ENCODE measurements at places on chromosomes 11 and 22.

- DNase-seq, result no peak
Observed at GRCh38 chr11:123584186-123584585, 70.2 kb downstream of the SCN3B start.

DNA sequence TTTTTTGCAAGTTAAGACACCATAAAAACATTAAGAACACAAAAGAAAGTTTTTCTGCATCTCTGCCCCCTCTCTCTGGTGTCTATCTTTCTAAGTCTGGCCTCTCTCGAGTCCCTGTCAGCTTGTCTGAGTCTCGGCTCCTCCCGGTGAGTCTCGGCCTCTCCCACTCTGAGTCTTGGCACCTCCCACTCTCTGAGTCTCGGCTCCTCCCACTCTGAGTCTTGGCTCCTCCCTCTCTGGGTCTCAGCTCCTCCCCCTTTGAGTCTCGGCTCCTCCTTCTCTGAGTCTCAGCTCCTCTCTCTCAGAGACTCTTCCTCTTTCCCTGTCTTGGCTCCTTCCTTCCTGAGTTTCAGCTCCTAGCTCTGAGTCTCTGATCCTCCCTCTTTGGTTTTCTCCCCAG lies 72.5 kb upstream of the AMPD3 start:
- no peak for DNase-seq

- DNase-seq, result no peak
Observed at GRCh38 chr11:635945-636510, 1.0 kb upstream of the DRD4 start.

GRCh38 chr11:119106564-119107537 lies at the start of gene C2CD2L:
TSS of gene C2CD2L (plus strand) at chr11:119107344. CDS start at chr11:119107742, 398 bp downstream.
- DNase-seq, result peak; percentile 69

DNA sequence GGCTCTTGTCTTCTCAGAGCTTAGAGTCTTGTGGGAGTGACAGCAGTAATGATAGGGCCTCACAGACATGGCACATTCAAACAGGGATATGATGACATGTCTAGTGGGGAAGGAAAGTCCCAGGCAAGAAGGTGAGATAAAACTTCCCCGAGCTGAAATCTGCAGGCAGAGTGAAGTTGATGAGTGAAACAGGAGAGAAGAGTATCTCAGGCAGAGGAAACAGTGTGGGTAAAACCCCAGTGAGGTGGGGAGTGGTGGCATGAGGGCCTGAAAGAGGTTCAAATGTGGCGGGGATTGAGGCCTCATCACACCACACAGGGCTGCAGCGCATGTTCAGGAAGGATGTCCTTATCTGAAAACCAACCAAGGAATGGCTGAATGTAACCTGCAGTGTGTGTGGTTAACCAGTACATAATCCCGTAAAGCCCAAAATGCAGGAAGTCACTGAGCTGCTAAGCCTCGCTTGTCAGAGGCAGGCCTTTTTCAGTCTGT lies 153.8 kb upstream of the E2F8 start:
- DNase-seq, result no peak

- no peak for DNase-seq
Observed at GRCh38 chr22:46696229-46696518, 41.9 kb downstream of the CERK start.

DNA sequence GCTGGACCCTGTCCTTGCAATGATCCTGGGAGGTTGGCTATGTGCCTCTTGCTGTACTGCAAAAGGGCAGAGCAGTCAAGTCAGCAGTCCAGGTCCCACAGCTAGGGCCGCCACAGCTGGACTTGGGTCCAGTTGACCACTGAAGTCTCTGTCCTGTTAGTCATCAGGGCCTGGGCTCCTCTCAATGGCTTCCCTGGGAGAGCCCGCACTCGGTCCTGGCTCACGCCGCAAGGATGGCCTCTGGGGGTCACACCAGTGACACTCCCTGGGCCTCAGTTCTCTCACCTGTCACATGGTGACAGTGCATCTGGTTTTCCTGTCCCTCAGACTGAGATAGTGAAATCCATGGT lies 85.1 kb downstream of the NECTIN1 start:
- DNase-seq, result no peak

DNA sequence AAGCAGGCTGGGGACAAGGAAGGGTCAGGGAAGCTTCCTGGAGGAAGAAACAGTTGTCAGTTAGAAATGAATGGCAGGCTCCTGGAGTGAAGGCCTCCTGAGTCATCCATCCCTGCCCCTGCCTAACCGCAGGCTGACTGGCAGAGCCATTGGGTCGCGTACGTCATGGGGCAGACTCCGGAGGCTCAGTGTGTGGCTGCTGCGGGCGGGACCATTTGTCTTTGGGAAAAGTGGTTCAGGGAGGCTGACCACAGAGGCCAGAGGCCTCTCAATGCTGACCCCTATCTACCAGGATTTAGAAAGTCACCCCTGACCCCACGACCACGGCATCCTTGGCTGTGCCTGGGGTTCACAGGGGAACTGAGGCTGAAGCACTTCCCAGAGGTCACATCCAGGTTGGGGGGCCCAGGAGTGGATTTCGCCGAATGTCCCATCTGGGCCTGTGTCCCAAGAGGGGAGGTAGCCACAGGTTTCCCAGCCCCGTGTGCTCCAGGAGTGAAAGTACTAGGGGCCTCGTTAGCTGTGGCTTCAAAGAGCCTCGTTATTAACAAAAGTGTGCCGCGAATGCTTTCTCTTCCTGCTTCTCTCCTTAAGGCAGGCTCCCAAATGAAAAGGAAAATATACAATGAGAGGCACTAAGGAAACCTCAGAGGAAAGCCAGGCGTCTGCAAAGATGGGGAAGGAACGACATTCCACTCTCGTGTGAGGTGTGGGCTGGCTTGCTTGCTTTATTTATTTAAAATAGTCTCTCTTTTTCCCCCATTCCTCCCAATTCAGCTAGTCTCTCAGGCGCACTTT lies 58.9 kb downstream of the FLRT1 start:
- no peak for DNase-seq

DNA sequence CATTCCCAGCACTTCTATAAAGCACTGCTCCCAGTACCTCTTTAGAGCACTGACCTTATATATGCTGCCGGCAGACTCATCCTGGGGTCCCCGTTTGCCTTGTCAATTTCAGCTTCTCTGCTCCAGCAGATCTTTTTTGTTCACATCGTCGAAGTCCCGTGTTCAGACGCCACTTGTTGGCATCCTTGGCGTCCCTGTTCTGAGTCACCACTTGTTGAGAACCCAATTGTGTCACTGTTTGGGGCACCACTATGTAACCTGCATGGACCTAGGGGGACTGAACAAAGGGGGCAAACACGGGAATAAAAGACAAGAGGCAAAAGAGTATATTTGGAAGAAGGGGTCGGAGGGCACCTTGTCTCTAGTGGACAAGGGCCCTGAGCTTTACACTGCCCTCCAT lies 25.5 kb downstream of the OR10A6 start:
- no peak for DNase-seq

DNA sequence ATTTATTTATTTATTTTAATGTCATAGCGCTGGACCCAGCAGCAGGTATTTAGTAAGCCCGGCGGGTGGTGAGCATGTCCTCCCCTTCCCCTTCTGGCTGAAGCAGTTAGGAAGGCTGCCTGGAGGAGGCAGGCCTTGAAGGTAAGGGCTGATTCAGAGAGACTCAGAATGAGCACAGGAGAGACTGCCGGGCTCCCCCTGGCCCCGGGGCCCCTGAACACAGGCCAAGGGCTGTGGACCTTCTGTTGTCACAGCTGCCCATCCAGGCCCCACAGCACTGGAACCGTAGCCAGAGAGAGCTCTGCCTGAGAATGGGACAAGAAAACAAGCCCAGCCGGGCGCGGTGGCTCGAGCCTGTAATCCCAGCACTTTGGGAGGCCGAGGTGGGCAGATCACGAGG lies 52.8 kb downstream of the KCNJ4 start:
- no peak for DNase-seq

GRCh38 chr11:76067099-76067498 lies 139.2 kb downstream of the WNT11 start:
- no peak for DNase-seq

GRCh38 chr11:99565333-99565732 lies 544.6 kb downstream of the CNTN5 start:
- DNase-seq, result no peak

DNA sequence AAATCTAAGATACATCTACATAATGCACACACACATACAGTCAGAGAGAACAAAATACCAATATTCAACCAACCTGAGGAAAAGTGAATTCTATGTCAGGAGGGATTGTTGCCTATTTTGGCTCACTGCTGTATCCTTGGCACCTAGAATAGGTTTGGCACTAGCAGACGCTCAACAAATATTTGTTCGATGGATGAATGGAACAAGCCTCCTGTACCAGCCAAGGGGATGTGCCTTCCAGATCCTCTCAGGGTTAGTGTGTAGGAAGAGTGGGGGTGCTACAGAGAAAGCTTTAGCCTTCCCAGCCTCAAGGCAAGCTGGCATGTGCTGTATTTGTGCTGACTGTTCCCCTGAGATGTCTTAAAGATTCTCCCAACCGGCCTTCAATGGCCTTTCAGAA lies 23.3 kb upstream of the POU2AF1 start:
- no peak for DNase-seq

GRCh38 chr11:23755076-23755475 lies 741.8 kb upstream of the LUZP2 start:
- no peak for DNase-seq

DNA sequence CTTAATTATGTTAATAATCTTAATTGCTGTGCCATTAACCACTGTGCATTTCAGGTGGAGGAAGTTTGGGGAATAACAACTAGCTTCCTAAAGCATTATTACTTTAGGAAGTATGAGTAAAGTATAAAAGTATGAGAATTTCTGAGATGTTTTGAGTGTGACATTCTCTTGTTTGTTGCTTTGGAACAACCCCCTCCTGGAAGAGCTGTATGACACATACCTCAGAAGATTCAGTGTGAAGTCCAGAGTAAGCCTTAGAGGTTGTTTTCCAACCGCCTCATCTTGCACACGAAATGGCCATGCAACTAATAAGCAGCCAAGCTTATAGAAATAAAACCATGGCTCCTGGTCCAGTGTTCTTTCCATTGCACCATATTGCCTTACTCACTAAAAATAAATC lies 21.7 kb downstream of the CCDC81 start:
- no peak for DNase-seq

DNA sequence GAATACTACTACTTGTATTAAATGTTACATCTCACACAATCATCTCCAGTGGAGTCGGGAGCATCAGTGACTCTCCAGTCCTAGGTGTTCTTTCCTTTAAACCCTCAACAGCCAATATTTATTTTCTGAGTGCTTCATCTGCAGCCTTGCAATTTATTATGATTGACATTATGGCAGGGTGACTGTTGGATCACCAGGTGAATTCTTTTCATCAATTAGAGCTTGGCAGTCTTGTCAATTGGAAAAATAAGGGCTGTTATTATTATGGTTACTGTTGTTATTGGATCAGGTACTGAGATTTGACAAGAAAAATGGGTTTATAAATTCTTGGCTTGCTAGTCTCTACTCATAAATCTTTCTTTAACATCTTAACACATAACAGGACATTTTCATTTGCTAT lies 27.5 kb upstream of the HTATIP2 start:
- no peak for DNase-seq

DNA sequence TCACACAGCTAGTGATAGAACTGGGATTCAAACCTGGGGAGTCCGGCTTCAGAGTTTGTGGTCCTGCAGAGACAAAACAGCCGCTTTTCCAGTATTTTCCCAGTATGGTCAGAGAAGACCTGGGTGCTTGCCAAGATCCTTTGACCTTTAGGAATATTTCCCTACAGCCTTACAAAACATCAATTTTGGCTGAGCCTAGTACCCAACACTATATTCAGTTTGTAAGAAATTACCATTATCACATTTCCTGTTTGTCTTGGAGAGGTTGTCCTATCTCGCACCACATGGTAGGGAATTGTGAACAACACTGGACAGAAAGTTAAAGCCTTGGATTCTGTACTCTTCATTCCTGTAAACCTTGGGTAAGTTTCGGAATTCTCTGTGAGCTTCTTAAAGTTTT lies 10.7 kb upstream of the NEU3 start:
- DNase-seq, result no peak

Data from activated CD4-positive, alpha-beta T cell treated with anti-CD3 and anti-CD28 coated beads, Interleukin-2, amount 50 U/mL, for 24 hours (primary cell).